Activated CD4-positive, alpha-beta T cell treated with anti-CD3 and anti-CD28 coated beads, Interleukin-2, amount 50 U/mL, for 1 hour (primary cell): ENCODE measurements at places on chromosomes 4 and X.

GRCh38 chr4:141058591-141059512 is 74.4 kb downstream of the RNF150 start:
- no peak for DNase-seq

- no peak for DNase-seq
Measured at GRCh38 chr4:159206427-159206871, 103.6 kb downstream of the RAPGEF2 start.

DNA sequence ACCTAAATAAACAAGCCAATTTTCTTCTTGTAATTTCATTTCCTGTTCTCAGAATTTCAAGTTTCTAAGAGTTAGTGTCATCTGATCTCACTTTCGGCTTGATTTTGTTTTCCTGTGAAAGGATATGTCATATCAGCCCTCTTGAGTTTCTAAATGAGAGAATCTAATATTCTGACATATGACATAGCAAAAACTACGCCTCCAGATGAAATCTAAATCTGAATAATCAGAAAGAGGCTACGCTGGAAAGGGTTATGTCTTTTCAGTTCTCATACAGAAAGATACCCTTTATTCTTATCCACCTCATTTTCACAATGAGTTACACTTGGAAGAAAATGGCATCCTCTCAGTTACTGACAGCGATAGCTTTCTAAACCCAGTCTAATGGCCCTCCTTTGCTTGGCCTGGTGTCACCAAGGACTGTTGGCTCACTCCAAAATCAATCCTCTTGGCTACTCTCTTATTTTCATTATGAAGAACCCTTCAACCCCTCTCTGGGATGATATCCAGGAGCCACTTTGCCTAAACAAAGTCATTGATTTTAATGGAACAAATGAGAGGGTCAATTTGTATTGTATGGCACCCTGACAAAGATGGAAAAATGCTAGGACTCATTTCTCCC is 65.6 kb downstream of the ASB9 start:
- no peak for DNase-seq

DNA sequence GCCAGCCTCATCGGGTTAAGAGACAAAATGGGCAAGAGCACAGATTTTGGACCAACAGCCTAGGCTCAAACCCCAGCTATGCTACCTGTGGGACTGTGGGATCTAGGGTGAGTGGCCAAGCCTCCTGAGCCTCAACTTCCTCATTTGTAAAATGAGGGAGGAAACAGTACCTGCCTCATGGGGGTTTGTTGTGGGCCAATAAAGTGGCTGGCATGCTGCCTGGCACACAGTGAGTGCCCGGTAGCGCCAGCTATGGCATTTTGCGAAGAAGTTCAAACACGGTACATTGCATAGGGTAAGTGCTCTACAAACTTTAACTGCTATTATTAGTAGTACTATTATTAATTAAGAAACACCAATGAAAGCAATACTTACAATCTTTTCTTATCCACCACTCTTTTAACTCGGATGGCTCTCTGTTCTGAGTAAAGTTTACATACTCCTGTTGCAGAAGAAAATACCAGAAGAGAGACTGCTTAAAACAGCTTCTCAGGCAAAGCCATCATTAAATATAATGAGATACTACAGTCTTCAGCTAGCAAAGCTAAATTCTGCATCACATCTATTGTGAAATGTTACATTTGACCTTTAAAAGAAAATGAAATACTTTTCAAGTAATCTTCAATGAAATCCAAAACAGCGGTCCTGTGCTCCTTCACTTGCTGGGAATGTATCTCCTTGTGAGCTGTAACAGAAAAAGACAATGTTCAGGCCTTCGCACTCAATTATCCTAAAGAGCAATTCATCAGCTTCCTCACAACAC is 70.1 kb downstream of the NSG1 start:
- DNase-seq, result no peak

DNA sequence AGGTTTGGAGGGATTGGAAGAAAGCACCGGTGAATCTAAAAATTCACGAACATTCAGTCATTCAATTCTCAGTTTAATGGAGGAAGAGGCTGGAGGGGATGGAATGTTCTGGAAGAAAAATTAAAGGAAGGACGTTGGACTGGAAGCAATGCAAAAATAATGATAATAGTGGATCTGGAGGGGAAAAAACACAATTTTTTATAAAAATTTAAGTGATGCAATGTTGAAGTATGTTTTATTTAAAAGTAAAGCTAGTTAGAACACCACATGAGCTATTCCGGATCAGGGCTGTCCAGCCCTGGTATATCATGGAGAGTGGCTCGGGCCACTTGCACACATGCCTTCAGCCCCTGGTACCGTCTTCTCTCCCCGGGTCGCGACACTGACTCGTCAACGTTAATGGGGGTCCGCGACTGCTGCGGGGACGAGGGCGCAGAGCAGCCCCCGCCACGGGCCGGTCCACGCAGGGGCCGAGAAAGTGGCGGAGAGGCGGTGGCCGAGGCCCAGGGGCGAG is 204.6 kb downstream of the TENM3 start:
- no peak for DNase-seq

- DNase-seq, result no peak
Measured at GRCh38 chr4:4402966-4403365, 16.1 kb downstream of the NSG1 start.

- DNase-seq, result no peak
Measured at GRCh38 chr4:185708348-185708747, 103.6 kb downstream of the SORBS2 start.

DNA sequence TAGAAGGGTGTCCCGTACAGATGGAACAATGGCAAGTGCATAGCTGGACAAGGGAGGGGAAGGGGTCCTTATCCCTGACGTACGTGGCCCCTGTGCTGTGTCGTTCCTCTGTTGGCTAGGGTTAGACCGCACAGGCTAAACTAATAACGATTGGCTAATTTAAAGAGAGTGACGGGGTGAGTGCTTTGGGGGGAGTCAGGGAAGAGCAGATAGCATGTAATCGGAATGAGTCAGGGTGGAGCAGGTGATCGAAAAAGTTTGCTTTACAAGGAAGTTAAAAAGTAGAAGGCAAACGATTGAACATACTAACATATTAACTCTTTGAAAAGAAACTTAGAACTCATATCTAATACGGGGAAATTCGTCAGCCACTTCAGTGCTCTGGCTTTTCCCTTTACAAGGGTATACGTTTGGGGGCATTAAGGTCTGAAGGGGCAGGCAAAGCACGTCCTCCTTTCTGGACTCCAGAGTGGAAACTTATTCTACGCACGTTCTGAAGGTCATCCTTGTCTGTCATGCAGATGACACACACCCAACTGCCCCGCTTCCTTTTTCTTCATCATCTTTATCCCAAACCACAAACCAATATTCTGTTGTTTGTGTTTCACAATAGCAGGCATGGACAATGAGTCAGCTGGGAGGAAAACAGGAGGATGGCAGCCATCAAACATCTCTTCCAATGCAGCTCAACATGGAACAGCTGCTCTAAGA is 10.2 kb upstream of the CRLF2 start:
- no peak for DNase-seq

- DNase-seq, result no peak
Measured at GRCh38 chr4:155667568-155668511, 1.2 kb downstream of the GUCY1A1 start.

DNA sequence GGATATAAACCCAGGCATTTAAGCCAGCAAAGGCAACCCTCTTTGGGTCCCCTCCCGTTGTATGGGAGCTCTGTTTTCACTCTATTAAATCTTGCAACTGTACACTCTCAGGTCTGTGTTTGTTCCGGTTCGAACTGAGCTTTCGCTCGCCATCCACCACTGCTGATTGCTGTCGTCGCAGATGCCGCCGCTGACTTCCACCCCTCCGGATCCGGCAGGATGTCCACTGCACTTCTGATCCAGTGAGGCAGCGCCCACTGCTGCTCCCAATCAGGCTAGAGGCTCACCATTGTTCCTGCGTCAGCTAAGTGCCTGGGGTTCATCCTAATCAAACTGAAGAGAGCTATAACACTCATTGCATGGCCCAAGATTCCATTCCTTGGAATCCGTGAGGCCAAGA is 49.2 kb downstream of the ENOPH1 start:
- DNase-seq, result no peak

DNA sequence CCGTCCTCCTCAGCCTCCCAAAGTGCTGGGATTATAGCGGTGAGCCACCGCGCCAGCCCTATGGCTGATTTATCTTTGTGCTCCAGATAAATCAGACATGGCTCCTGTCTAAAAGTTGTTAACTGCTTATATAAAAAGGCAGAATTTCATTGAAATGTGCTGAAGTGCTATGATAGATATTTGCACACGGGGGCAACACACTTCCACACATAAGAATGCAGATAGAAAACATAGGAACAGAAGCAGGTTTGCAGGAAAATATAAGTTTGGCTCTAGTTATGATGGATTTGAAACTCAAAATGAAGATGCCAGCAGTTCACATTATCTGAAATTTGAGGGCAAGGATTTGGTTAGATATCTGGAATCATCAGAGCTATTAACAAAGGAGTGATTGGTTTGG is 163.1 kb upstream of the SLITRK2 start:
- no peak for DNase-seq

- no peak for DNase-seq
Measured at GRCh38 chr4:104726002-104726401, 231.3 kb upstream of the CXXC4 start.

DNA sequence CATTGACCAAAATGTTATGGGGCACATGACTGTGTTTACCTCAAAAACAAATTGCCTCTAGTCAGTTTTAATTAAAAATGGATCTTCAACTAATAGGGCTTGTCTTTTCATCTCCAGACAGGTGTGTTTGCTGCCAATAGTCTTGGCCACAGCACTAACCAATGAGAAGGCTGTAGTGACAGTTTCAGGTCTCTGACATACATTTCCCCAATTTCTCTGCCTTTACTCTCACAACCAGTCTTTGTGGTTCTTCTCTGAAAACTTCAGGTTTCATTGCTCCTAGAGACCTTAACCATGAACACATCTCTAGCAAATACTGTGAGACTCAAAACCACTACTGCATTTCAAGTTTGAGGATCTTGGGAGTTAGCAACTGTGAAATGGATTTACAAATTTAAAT is 3.5 kb upstream of the EDNRA start:
- DNase-seq, result no peak

GRCh38 chr4:64250061-64250460 is 159.2 kb downstream of the TECRL start:
- no peak for DNase-seq

GRCh38 chr4:166680796-166681195 is 553.5 kb downstream of the SPOCK3 start:
- DNase-seq, result no peak

DNA sequence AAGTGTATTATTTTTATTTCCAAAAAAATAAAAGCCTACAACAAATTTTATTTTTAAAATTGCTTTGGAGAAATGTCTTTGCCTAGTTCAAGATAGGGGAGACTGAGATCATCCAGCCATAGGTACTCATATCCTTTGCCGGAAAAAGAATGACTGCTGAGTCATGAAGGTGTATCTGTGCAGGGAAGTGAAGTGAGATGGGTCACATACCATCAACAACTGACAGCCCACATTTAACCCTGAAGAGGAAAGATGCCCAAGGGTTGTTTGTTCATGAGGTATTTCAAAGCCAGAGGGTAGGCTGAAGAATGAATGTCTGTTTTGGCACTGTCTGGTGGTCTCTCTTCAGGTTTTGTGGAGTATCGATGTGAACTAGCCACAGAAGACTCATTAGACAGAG is 106.7 kb upstream of the TTC29 start:
- no peak for DNase-seq

GRCh38 chr4:165288226-165288625 is 39.2 kb upstream of the MSMO1 start:
- no peak for DNase-seq

GRCh38 chrX:139196890-139197289 is 333.6 kb upstream of the F9 start:
- no peak for DNase-seq

DNA sequence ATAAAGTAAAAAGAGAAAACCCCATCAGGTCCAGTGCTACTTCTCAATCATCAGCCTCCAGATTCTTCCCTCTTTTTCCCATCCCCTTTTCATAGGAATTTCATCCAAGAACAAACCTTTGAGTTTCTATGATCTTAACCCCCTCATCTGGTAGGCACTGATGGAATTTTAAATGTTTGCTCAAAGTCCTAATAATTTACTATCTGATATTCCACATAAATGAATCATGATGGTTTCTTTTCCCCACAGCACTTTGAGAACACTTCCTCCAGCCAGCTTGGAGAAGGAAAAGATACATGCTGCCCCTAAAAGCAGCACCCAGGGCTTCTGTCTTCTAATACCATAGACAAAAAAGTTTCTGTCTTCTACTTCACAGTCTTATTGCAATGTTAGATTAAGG is 19.4 kb upstream of the KLHL8 start:
- no peak for DNase-seq

- DNase-seq, result no peak
Measured at GRCh38 chr4:4789462-4789861, 70.0 kb upstream of the MSX1 start.

- no peak for DNase-seq
Measured at GRCh38 chr4:26275281-26275680, 45.5 kb upstream of the RBPJ start.

- no peak for DNase-seq
Measured at GRCh38 chr4:82125787-82126297, 247.9 kb downstream of the HNRNPD start.

DNA sequence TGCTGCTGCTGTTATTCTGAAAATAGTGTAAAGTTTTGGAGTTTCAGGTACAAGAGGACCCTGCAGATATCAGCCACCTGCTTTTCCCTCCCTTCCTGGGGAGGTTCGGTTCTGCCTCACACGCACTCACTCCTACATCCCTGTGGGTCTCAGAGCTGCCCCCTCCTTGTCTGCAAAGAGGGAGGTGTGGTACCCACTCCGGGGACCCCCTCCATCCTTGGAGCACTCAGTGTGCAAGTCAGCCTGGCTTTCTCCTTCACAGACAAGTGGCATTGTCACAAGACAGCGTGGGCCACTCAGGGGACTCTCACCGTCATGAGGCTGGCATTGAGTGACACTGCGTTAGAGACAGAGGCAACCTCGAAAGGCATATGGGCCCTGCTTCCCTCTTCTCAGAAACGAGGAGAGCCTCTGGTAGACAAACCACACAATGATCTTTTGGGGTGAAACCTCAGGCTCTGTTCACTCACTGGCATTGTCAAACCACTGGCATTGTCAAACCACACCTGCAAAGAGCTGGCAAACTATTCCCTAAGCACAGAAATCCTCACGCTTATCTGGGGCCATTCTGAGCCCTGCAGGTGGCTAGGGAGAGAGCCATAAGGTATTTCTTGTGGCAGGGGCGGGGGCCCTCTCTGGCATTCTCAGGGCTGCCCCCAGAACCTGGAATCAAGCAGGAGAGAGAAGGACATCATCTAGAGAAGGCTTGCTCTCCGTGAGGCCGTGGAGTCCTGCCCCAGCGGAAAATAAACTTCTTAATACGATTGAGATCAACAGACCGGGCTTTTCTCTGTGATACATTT is 285.0 kb downstream of the SHOX start:
- no peak for DNase-seq

- DNase-seq, result no peak
Measured at GRCh38 chr4:162356181-162356580, 192.4 kb upstream of the FSTL5 start.

- DNase-seq, result no peak
Measured at GRCh38 chr4:182880387-182881356, 36.5 kb downstream of the DCTD start.

GRCh38 chrX:9860826-9861225 is 74.6 kb downstream of the SHROOM2 start:
- DNase-seq, result no peak

- no peak for DNase-seq
Measured at GRCh38 chr4:24856586-24856985, 56.3 kb downstream of the CCDC149 start.
